Fibroblast of skin of right quadriceps (primary cell): ENCODE measurements at places on chromosomes 4 and X.

DNA sequence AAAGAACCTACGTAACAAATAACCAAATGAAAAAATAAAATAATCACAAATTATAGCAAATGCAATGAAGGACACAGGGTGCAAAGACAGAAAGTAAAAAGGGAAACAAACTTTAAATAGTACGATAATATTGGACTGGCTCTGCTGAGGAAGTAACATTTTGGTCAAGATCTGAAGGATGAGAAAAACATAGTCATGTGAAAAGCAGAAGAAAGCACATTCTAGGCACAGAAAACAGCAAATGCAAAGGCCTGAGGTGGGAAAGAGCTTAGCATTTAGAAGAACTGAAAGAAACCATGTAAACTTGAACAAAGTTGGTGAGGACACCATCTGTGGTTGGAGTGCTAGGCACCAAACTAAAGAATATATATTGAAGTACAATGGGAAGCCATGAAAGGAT lies 111.2 kb downstream of the PPP3CA start:
- DNase-seq = no peak

GRCh38 chr4:17027495-17027894 lies 129.1 kb upstream of the LDB2 start:
- peak; percentile 99 for DNase-seq

- DNase-seq = no peak
These were observed 69.3 kb downstream of the MTMR1 start for GRCh38 chrX:150762258-150763165.

- no peak for DNase-seq
These were observed 100.6 kb upstream of the F9 start for GRCh38 chrX:139429913-139430312.

GRCh38 chr4:107780665-107781064 lies 44.1 kb upstream of the SGMS2 start:
- no peak for DNase-seq

DNA sequence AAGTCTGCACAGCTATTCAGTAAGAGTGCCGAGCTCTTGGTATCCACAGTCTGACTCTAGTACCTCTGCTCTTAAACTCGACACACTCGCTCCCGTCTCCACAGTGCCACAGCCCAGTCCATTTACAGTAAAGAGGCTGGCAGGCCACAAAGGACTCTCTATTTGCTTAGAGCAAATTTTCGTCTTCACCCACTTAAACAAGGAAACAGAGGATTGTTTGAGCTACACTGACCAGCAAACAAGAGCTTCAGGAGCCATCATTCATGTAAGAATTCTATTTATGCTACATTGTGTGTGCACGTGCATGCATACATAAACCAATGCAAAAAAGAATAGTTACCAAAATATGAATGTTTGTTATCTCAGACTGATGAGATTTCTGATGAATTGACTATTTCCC lies 290.2 kb downstream of the USP46 start:
- no peak for DNase-seq

DNA sequence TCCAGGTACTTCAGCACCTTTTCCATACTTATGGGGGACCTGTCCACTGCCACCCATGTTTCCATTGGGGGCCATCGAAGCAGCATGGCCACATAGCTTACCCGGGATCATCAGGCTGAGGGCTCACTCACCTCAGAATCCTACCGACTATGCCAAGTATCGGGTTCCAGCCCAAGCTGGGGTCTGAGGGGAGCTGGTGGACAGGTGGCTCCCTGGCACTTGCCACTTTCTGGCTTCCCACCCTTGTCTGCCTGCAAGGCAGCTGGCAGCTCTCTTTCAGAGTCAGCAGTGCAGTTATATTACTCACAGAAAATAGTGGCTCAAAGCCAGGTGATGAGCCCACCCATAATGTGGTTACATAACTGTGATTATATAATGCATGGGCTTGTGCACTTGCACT lies 1153.8 kb downstream of the STIM2 start:
- DNase-seq = no peak

DNA sequence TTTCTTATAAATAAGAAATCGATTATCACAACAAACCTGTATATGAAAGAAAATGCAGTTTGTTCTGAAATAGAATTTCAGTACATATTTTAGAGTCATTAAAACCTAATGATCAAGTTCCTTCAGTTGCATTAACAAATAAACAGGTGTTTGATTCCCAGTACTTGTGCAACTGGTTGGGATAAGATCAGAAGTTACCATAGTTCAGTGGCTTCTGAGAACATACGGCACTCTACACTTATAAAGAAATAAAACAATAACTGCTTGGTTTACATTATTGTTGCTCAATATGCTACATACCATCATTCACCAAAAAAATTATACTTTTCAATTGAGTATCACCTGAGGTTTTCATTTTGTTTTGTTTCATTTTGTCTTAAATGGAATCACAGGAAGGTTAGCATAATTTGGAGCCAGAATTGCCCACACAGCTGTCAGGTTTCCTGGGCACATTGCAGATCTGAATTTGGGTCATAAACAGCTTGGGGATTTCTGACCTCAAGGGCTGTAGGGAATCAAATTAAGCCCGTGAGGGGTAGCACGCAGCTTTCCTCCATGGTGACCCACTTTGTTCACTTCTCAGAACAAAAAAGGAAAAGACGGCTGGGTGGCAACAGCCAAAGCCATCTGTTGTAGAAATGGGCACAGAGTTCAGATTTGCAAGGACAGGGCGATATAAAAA lies 14.9 kb upstream of the CCNG2 start:
- DNase-seq = no peak

GRCh38 chrX:95629737-95630136 lies 1054.9 kb upstream of the DIAPH2 start:
- DNase-seq = no peak

DNA sequence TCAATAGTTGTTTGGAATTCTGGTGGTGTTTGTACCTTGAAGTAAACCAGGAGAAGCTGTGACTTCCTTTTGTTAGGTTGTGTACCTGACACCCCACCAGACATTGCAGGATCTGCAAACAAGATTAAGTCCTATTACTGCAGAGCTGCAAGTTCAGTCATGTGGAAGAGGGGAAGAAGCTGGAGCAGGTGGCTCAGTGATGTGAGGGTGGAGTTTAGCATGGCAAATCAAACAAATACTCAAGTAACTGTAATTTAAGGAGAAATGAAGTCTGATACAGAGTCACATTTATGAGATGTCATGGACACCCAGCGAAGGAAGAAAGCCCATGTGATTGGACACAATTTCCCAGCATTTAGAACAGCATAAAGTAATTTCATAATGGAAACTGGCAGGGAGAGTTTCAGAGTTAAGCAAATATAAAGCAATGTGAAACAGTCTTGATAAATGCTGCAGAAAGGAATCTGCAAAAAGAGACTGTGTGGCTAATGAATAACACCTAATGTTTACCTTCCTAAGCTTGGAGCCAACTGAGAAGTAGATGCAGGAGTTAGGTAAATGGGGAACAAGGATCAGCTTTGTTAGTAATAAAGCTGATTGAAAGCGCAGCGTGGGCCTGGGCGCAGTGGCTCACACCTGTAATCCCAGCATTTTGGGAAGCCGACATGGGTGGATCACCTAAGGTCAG lies 249.1 kb downstream of the GBA3 start:
- no peak for DNase-seq

- DNase-seq = no peak
These were observed 111.6 kb downstream of the AFF2 start for GRCh38 chrX:148611993-148612392.
